ENCODE measurements at places on chromosomes 3 and 15. TPM values are rescaled to one million over a fixed set of nuclear protein-coding genes. Genes with fewer than 3 reads are reported as not detected.

GOLGA8K gene
- not detected for total RNA-seq

COX5A gene
- total RNA-seq: 63.0 TPM

CKMT1B gene
- not detected for total RNA-seq

SPATA12 gene
- not detected for total RNA-seq

TRIP4 gene
- total RNA-seq: 11.8 TPM

CHRD gene
- 4.6 TPM for total RNA-seq

NUP210 gene
- 0.33 TPM for total RNA-seq

ATP10A gene
- 4.4 TPM for total RNA-seq

GP9 gene
- total RNA-seq: not detected

GPR149 gene
- total RNA-seq: not detected

MKRN3 gene
- 0.65 TPM for total RNA-seq

GRCh38 chr3:64349551-64349950, 124.3 kb upstream of the PRICKLE2 start:
- no peak for DNase-seq

DNA sequence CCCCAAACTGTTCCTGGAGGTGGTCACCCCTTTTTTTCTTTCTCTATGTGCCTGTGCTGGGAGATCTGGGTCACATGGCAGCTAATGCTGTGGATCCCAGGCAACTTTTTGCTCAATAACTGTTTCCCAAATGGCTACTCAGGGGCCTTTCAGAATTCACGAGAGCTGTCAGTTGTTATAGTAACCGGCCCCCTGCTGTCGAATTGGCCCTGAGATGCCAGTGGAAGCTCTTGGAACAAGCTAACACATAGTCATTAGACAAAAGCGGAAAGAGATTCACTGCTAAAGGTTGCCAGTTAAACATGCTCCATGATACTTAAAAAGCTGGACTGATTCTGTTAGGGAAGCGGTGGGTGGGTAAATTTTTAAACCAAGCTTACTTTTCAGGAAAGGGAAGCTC, 144.1 kb downstream of the FEZF2 start:
- DNase-seq: no peak

DNA sequence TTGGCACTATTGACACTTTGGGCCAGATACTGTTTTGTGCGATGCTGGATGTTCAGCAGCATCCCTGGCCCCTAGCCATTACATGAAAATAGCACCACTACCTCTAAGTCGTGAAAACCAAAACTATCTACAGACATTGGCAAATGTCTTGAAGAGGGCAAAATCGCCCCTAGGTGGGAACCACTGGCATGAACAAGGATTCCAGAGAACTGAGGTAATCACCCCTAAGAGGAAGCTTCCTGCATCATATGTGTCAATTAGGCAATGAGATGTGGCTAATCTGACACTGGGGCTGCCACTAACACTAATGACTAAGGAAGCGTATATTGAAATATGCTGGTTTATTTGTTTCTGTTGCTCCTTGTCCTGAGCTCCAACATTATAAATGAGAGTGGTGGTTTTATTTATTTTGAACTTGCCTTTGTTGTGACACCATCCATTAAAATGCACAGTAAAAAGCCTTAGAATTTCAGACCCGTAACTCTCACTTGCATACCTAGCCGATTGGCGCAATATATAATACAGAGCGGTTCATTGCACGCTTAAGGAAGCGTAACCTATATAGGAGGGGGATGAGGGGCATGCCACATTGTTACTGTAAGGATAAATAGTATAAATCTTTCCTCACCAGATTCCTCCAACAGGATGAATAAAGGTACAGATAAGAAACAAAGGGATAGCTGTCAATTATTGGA, 299.8 kb upstream of the CNTN4 start:
- DNase-seq: no peak

- DNase-seq: no peak
These were observed 1.5 kb upstream of the NCKIPSD start for GRCh38 chr3:48687220-48687678.

DNA sequence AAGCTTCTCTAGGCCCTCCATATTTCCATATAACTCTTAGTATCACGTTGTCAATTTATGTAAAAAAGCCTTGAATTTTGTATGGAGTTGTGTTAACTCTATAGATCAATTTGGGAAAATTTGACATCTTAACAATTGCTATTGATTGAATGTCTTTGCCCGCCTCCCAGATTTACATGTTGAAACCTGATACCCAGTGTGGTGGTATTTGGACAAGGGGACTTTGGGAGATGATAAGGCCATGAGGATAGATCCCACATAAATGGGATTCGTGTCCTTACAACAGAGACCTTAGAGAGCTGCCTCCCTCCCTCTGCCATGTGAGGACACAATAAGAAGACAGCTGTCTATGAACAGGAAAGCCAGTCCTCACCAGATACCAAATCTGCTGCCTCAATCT, 21.1 kb upstream of the TNK2 start:
- DNase-seq: no peak

DNA sequence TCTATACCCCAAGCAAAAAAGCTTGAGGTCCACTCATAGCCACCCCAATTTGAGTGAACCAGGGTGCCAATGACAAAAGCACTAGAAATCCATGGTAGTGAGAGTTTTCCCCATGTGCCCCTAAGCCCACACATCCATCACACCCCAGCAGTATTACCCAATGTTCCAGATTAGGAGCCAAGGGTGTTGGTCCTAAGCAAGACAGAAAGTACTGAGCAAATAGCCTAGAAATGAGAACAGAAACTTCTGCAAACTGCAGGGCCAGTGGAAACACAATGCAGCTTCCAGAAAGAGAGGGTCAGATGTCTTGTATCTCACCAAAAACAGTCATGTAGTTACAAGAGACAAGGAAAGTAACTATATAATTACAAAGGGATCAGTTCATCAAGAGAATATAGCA, 10.9 kb upstream of the OXTR start:
- no peak for DNase-seq

DNA sequence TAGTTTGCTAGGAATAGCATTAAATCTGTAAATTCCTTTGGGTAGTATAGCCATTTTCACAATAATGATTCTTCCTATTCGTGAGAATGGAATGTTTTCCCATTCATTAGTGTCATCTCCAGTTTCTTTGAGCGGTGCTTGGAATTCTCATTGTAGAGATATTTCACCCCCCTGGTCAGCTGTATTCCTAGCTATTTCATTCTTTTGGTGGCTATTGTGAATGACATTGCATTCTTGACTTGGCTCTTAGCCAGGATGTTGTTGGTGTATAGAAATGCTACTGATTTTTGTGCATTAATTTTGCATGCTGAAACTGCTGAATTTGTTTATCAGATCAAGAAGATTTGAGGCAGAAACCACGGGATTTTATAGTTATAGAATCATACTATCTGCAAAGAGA, 690.5 kb upstream of the ALCAM start:
- peak; percentile 7 for DNase-seq

DNA sequence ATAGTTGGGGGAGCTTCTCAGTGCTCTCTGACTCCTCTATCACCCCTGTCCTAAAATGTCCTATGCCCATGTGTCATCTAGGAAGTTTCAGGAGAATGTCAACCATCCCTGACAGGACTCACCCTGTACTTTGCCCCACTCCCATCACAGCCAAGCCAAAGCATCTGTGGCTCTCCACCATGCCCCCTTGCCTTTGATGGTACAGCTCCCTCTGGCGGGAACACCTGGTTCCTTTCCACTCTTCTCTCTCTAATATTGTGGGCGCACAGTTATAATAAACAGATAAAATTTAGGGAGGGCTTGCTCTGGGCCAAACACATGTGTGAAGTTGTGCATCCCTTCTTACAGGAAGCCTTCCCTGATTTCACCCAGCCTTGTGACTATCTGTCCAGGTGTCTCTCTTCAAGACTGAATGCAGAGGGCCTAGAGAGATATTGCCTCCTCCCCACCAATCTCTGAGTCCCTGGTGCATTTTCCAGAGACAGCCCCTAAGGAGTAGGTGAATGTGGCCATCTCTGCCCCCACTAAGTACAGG, 62.8 kb downstream of the ISG20 start:
- DNase-seq: no peak

- no peak for DNase-seq
These were observed 325.1 kb downstream of the SUCLG2 start for GRCh38 chr3:67329358-67329757.

GRCh38 chr3:162168715-162169114, 672.1 kb downstream of the OTOL1 start:
- no peak for DNase-seq

- DNase-seq: no peak
These were observed 8.0 kb downstream of the SPTBN5 start for GRCh38 chr15:41885841-41886240.

DNA sequence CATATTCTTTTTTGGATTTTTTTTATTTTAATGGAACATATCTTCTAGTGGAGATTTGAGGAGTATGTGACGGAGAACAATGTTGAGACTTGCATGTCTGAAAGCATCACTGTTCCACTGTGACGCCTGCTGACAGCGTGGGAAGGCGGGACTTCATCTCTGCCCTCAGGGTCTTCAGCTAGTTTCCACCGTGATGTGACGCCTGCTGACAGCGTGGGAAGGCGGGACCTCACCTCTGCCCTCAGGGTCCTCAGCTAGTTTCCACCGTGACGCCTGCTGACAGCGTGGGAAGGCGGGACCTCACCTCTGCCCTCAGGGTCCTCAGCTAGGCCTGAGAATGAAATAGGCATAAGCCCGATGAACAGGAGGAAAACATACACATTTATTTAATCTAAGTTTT, 70.7 kb downstream of the LMLN start:
- no peak for DNase-seq

DNA sequence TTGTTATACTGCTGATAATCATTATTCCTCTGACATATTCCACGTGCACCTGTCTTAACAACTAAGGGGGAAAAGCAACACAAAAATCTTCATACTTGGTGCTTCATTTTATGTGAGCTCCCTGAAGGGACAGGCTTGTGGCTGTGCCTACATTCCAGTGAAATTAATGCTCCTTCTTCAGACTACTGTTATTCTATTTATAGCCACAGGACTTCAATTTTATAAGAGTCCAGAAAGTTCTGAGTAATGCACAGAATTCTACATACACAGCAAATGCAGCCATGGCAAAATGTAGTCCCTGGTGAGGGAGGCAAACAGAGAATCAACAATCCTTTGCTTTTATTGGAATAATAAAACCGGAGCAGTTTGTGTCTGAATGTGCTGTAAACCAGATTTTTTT, 417.1 kb downstream of the RBMS3 start:
- no peak for DNase-seq

- peak; percentile 29 for DNase-seq
These were observed 1.3 kb downstream of the SECISBP2L start for GRCh38 chr15:49044766-49045606.

GRCh38 chr3:197913641-197914380, 36.2 kb upstream of the RPL35A start:
- no peak for DNase-seq

DNA sequence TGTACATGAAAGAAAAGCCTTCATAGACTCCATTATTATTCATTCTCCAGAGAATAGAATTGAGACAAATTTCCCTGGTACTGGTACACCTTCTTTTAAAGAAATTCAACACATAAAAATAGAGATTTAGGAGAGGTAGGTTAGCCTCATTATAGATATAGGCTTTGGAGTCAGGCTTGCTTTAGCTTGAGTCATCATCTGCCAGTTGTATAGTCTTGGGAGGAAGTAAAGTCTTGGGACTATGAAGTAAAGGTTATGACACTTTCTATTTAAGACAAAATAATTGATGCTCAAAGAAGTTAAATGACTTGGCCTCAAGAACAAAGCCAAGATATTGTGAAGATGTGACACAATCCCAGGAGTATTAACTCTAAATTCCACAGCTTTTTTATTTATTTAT, 4.3 kb downstream of the HRG start:
- no peak for DNase-seq

GRCh38 chr15:86555939-86556338, 476.3 kb downstream of the AGBL1 start:
- no peak for DNase-seq

DNA sequence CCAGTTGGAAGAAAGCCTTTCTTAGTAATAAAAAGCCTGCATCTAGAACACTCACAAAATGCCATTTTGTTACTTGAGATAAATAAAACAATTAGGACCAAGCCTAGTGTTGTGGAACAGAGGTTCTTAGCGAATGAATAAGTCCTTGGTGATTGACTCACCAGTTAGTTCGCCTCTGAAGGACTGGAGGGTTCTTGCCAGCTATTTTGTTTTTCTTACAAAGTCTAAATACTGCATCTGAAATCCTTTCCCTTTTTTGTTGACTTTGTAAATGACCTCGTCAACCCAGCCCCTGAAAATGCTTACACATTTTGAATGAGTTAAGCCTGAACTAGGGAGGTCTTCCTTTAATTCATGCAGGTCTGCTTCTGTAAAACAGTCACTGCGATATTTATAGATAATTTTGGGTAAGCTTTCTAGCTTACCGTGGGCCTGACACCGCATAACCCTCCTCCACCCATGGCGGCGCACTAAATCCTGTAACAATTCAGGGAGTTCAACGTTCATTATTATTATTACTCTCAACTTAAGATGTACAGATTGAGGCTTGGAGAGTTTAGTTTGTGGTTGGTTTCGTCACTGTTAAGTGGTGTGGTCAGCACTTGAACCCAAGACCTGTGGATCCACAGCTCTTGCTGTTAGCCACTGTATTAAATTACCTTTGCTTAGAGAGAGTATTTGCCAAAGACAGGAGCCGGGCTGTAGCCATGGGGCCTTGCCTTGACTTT, 45.0 kb upstream of the SACM1L start:
- peak; percentile 60 for DNase-seq

DNA sequence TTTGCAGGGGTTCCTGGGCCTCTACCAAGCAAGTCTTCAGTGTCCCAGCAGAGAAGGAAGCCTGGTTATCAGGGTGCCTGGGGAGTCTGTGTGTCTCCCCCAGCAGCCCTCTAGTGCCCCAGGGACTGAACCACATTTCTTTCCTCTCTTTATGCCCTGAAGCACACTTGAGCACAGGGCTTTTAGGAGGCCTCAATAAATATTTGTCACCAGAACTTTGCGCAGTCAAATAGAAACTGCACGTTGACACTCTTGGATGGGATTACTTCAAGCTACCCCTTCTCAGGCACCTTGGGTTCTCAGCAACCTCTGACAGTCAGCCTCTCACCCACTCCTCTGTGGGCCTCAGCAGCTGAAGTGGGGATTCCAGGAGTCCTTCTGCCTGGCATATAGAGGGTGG, 226.6 kb upstream of the HES1 start:
- no peak for DNase-seq

DNA sequence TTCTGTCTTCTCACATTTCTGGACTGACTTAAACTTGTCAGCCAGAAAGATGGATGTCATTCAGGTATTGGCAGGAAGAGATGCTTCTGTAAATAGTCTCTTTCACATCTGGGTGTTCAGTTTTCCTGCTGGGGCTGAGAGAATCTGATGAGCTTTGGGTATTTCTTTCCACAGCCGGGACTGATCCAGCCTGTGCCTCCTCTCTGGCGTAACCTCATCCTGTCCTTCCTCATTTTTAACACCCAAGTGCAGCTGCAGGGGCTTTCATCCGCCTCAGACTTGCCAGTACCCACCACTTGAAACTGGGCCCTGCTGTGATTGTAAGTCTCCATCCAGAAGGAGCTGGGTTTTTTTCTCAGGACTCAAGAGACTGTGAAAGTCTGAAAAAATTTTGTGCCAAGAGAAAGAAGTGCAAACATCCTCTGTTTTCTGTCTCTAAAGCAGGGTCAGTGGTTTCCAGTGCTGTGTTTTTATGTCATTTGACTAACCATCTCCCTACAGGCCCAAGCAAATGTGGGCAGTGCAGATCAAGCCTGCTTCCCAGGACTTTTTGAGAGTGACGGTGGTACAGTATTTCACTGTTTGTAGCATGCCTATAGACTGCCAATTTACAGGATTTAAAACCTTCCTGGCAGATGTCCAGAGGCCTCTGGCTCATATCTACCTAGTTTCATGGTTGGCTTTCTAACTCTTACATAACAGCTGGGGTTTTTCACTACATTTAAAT, 342.7 kb downstream of the PTPRG start:
- DNase-seq: peak; percentile 73

All from fibroblast of the aortic adventitia (primary cell).